T-helper 1 cell (primary cell): ENCODE measurements at places on chromosomes 1 and 21.

DNA sequence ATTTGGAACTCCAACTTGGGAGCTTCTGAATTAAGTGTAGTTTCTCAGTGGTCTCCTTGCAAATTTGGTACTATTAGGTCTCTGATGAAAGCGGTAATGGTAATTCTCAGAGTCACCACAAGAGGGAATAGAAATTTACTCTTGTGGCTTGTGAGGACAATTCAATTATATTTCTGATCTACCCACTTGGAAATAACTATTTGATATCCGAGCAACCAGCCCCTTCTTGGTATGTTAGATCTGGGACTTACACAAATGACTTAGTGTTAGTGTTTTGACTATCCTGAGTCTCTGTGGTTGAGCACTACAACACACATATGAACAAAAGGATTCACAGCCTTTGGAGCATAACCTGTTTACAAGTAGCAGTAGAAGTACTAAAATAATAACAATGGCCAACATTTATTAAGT is 68.1 kb downstream of the RPS6KA1 start:
- no peak for DNase-seq

- DNase-seq: no peak
Measured at GRCh38 chr1:197908716-197909220, 6.3 kb downstream of the C1orf53 start.

GRCh38 chr1:117501281-117501680 is 104.6 kb upstream of the TENT5C start:
- no peak for DNase-seq

DNA sequence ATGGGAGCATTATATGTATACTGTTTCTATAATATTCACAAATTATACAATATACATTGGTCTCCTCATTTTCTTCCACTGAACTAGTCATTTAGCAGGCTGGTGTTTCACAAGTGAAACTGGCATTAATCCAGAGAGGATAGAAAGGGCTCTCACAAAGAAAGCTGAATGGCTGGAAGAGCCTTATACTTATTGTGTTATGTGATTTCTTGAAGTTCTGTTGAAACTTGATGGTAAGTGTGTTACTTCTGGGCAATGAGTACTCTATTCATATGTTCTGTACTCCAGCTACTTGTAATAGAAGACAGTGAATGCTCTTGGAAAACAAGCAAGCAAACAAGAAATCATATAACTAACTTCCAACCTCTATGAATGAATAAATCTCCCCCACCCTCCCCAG is 14.9 kb downstream of the STX12 start:
- DNase-seq: no peak
